Iris pigment epithelial cell (primary cell): ENCODE measurements at places on chromosomes 6 and 20.

- DNase-seq = peak; percentile 90
These were observed 6.8 kb upstream of the MRPS10 start for GRCh38 chr6:42224222-42225028.

- no peak for DNase-seq
These were observed 116.5 kb upstream of the PRND start for GRCh38 chr20:4605166-4605565.

DNA sequence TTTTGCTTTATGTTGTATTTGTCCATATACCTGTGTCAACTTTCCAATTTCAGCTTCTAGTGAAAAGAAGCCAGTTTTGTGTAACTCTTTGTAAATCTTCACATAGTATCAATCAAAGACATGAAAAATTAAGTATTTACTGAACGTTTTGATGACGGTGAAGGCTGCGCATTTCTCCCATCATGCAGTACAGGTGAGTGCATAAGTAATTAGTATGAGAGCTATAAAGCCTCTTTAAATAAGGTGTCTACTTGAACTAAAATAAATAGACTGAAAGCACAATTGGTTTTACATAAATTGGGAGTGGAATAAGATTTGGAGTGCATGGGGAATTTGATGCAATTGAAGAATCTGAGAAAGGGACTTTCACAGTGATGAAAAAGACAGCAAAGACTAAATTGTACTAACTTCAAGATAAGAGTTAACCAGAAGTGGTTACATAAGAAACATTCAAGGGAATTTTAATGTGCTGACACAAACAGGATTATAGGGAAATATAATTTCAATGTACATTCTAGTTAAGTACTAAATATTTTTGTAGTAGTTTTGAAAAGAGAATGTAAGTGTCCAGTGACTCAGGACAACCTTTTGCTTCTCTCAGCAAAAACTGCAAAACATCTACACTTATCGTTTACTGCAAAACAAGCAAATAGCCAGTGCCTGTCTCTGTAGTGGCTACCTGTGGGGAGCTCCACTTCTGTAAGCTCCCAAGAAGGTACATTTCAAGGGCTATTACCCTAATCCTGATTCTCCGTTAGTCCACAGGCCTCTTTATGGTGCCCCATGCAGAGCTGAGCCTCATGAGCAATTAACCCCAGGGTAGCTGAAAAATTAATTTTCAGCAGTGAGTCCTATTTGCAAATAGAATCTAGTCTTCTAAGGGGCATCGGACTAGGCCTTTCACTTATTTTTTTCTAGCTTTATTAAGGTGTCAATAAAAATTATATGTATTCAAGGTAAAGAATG, 13.0 kb downstream of the TENT5A start:
- no peak for DNase-seq

DNA sequence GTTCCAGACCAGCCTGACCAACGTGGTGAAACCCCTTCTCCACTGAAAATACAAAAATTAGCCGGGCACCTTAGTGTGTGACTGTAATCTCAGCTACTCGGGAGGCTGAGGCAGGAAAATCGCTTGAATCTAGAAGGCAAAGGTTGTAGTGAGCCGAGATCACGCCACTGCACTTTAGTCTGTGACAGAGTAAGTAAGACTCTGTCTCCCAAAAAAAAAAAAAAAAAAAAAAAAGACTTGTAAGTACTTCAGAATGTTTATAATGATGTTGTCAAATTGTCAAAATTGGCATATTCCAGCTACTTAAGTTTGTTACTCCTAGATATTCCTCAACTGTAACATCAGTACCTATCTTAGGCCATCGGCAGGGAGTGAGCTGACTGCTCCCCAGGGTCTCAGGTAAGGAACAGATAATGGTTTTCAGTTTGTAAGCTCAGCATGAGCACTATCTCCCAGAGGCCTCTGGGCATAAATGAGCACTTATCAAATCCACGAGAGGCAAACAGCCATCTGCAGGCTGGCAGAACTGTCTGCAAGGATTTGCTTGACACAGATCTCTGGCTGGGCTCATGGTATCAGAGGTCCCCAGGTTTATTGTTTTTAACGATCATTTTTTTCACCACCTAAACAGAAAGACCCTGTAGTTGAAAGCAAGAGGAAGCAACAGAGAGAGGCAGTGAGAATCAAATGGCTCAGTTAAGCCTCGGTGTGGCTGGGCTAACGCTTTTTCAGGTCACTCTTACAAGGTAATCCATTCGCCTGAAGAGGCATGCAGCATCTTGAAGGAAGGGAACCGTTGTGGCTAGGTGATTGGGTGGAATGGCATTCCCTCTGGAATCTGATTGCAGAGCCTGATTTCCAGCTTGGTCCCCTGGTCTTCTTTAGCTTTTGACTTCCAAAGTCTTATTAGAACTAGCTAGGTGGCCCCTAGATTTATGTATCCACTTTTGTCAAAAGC, 115.9 kb downstream of the LY86 start:
- no peak for DNase-seq

GRCh38 chr6:7542874-7543624, 1.6 kb downstream of the DSP start:
- no peak for DNase-seq

DNA sequence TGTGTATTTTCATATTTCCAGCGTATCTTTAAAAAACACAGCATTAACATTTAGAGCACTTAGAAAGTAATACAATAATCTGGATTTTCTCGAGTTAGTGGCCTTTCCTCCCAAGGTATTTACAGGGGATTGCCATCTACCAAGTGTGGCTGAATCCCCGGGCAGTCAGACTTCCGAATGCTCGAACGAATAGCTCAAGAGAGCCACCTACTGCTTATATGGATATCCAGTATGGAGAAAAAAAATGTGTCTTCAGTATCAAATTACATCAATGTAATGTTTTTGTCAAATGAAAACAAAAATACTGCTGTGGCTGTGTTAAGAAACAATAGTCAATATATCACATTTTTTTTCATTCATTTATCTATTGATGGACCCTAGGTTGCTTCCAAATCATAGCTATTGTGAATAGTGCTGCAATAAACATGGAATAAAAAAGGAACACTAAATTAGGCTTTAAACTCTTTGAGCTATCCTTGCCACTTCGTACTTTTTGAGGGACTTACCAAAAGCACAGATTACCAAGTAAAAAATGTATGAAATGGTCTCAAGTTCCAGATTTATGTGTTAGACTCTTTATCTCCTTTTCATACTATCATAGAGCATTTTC, 654.5 kb upstream of the PTCHD4 start:
- DNase-seq = peak; percentile 79

DNA sequence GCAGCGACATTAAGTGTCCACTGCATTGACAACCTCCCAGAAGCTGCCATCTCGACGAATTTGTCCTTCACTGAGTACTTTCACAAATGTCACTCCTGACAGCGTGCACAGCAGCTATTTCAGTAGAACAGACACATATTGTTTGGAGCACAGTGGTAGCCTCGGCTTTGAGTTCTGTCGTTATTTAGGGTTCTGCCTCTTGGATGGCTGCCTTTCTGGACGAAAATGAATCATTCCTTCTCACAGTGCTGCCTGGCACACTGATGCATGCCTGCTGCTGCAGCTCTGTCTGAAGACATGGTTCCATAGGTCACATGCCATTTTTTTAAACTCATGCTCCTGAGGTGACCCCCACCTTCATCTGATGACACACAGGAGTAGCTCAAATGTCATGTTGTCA, 477.0 kb downstream of the C6orf118 start:
- DNase-seq = no peak
